ENCODE measurements at places on chromosomes 16 and 17.

DNA sequence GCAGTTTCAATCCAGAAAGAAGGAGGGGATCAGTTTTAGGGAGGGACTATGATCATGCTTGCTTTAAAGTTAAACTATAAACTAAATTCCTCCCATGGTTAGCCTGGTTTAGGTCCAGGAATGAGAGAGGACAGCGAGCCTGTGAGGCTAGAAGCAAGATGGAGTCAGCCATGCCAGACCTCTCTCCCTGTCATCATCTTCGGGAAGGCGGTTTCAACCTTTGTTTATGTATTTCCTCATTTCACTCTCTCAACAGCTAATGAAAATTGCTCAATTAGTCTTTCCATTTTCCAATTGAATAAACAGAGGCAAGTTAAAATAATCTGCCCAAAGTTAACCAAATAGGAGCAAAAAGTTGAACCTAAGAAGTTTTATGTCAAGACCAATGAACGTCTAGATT, 201.5 kb downstream of the KCNJ2 start:
- DNase-seq = no peak

- DNase-seq = no peak
Observed at GRCh38 chr16:84082835-84083569, 33.7 kb downstream of the MBTPS1 start.

- no peak for DNase-seq
Observed at GRCh38 chr17:82655523-82655922, 7.3 kb upstream of the WDR45B start.

GRCh38 chr17:74181341-74181740, 22.1 kb upstream of the RPL38 start:
- no peak for DNase-seq

DNA sequence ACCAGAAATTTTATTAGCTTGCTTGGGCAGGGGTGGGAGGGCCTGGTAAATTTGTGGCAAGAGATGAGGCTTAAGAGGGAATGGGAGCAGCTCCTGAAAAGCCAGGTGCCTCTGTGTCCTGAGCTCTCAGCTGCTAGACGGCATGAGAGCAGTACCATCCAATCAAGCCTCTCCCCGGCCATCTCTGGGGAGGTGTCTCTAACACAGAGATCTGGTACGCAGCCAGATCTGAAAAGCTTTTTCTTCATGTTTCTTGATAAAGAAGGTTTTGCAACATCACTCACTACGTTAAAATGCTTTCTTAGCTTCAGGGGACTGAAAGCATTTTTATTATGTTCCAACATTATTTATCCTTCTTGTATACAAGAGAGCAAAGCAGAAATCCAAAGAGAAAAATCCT, 488.2 kb downstream of the RBFOX1 start:
- no peak for DNase-seq

DNA sequence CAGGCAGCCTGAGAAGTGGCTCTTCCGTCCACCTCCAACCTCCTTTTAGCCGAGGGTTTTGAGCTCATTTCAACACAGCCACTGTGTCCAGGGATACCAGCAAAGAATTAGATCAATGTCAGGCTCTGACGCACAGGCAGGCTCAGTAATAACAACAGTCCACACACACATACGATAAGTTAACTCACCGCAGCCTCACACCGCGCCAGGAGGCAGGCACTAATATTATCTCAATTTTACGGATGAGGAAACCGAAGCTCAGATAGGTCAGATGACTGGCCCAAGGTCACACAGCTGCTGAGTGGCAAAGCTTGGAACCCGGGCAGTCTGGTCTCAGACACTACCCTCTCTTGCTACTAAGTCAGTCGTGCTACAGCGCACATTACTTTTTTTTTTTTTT, 22.9 kb downstream of the ABR start:
- no peak for DNase-seq

DNA sequence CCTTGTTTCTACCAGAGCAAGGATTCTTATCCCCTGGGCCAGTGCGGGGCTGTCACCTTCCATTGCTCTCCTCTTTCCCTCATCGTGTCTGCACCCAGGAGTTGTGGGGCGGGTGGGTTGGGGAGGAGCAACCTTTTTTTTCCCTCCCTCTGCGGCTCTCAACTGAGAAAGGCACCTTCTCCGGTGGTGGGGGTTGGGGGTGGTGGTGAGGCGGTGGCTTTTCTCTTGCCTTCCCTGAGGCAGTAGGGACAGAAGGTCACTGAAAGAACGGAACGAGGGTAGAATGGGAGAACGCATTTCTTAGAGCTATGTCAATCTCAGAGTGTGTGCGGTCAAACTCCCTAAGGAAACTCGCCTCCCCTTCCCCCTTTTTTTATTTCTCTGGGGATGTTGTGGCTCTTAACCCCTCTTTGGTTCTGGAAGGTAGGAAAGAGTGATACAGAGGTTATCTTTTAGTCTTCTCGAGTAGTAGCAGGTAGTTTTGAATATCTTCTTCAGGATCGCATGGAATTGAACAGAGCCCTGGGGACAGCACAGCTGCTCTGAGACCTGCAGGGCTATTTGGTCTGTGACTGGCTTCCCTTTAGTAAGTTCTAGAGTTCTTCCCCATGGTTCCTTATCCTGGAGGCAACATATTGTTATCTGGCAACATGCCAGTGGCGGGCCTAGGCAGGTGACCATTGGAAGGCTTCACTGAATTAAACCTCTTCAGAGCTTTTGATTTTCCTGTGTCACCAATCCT, 994 bp downstream of the CLTC start:
- no peak for DNase-seq

GRCh38 chr16:77584205-77584859, 138.0 kb upstream of the NUDT7 start:
- peak; percentile 2 for DNase-seq

GRCh38 chr17:3189961-3190360, 7.4 kb upstream of the OR1A2 start:
- no peak for DNase-seq

DNA sequence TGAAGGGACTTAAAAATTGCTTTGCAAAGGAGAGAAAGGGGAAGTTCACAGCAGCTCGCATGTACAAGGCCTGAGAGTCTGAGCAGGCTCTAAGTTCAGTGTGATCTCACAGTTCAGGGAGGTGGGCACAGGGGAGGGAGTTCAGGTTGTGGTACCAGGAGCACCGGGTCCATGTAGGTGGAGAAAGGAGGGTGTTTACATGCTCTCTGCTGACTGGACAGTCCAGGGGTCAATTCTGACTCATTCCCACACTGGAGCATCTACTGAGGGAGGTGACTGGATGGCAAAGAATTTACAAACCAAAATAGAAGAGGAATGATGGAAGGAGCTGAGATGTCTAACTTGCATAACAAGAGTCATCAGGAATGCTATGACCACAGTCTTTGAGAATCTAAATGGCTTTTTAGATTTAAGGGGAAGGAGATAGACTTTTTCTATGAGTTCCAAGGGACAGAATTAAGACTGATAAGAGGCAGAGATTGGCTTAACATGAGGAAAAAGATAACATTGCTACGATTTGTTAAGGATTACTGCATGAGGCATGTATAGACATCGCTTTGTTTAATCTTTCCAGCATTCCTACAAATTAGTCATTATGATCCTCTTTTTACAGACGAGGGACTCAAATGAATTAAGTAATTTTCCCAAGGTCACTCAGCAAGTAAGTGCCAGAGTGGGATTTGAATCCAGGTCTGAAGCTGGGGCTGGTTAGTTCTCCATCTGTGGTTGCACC, 29.9 kb downstream of the MIS12 start:
- no peak for DNase-seq

DNA sequence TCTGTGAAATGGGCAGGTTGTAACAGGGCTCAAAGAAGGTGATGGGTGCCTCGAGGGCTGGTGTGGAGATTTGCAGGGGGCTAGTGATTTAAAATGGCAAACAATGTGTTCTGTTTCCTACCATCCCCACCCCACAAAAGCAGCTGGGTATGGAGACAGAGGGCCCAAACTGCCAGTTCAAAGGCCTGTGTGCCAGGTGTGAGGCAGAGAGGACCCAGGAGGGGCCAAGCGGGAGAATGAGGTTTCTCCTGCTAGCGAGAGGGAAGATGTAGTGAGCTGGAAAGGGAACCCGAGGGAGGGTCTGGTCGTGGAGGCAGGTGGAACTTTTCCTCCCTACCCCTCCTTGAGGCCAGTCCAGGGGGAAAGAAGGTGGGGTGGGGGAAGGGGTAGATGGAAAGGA, 39.4 kb downstream of the LAT start:
- no peak for DNase-seq

DNA sequence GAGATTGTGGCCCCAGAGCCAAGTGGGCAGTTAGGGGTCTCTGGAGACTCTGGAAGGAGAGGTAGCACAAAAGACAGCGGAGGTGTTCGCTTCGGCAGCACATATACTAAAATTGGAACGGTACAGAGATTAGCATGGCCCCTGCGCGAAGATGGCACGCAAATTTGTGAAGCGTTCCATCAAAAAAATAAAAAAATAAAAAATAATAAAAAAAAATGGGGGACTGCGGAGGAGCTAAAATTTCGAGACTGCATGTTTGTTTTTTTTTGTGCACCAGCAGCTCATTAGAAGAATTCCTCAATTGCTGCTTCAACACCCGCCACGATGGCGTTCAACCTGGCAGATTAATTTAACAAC, 39.1 kb downstream of the IGF2BP1 start:
- DNase-seq = no peak

DNA sequence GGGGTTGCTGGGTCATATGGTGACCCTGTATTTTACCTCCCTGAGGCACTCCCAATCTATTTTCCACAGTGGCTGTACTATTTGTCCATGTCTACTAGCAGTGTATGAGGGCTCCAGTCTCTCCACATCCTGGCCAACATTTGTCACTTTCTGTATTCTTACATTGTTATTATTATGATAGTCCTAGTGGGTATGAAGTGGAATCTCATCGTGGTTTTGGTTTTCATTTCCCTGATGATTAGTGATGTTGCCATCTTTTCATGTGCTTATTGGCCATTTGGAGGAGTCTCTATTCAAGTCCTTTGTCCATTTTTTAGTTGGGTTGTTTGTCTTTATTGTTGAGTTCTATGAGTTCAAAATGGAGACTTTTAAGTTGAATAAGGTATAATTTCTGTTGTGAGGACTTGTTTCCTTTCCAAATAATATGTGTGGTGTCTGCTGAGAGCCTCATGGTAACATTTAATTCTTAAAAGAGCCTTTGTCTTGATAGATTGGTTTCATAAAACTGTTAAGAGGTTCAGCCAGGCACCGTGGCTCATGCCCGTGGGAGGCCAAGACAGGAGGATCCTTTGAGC, 108.2 kb downstream of the RPTOR start:
- DNase-seq = no peak

- DNase-seq = no peak
Observed at GRCh38 chr17:17719199-17719940, 38.1 kb downstream of the RAI1 start.

DNA sequence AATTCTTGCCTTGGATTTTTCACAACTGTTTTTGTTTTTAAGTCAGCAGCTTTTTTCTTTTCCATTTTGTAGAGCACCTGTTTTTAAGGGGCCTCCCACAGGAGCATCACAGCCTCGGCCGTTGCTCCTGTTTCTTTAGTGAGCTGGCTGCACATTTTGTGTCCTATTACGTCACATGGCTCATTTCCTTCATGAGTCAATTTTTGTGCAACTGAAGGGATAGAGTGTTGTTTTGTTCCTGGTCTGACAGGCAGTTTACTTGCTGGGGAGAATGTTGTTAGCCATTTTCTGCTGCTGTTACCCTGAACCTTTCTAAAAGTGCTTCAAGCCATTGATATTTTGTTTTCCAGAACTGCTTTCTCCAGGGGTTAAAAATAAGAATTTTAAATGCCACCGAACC, 45.0 kb upstream of the CRISPLD2 start:
- DNase-seq = no peak

DNA sequence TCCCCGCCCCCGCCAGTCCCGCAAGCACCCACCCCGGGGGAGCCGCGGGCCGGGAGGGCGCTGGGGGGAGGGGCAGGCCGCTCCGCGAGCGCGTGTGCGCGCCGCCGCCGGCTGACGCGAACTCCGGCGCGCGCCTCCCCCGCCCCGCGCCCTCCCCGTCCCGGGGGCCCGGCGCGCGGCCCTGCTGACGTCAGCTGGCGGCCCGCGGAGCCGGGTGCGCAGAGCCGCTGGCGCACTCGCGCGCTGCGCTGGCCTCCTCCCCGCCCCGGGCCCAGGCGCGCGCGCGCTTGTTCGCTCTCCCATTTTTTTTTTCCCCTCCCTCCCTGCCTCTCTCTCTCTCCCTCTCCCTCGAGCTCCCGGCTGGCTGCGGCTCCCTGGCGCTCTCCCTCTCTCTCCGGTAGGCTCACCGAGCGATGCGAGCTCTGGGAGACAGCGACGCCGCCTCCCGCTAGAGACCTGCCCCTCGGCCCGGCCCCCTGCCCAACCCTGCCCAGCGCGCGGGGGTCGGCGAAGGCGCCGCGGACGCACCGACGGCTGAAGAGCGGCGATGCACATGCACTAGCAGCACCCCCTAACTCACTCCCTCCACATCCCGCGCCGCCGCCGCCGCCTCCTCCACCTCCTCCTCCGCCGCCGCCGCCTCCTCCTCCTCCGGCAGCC, at the start of gene GNAO1:
GNAO1 (plus strand) TSS at position 334 of the 660 bp plus-strand sequence. CDS start 747 bp downstream, outside the sequence.
- peak; percentile 76 for DNase-seq

DNA sequence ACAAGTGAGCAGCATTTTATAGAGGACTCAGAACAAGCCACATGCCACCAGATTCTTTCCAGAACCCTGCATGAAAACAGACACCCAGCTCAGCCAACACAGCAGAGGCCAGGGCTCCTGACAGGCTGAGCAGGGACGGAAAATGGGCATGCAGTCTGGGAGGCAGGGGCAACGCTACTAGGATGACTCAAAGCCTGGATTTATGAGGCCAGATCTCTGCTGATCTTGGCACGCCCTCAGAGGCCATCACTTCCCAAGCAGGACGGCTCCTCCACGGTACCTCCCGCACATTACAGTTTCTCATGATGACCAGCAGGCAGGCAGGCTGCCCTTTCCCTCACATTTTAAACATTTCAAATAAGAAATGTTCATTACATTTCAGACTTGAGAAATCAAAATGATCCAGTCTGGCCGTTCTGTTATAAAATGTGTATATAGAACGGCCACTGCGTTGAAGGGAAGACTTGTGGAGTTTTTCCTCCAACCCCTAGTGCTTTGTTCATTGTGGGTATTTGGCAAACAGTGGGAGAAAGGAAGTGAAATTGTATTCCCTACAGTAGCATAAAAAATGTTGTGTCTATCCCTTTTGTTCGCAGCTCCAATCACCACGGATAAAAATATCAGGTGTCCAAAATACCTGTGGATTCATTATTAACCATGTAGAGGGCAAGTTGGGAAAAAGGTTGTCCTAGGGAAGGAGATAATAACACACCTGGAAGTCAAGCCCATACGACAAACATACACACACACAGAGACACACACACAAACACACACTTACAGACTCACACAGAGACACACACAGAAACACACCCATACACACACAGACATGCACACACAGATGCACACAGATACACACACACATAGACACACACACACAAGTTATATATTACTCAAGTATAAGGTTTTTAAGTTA, 64.8 kb upstream of the ADAMTS18 start:
- no peak for DNase-seq

DNA sequence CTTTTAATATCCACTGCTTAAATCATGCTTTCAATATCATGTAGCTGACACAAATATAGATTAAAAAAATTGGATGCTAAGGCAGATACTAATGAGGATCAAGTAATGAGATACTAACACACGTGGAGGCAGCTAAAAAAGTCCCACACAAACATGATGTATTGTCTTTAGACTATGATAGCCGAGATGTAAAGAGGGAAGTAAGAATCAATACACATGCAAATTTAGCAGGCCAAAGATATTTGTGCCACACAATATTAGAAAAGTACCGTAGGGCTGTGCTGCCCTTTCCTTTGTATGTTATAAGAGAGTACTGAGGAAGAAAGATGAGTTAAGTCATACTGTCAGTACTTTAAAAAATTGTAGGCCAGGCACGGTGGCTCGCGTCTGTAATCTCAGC, 51.4 kb upstream of the STAC2 start:
- no peak for DNase-seq

- no peak for DNase-seq
Observed at GRCh38 chr16:89624777-89625761, 11.6 kb downstream of the DPEP1 start.
